ENCODE measurements at places on chromosomes 5 and 9.

- no peak for ATAC-seq
Observed at GRCh38 chr9:7289773-7290172, 509.8 kb downstream of the DMAC1 start.

DNA sequence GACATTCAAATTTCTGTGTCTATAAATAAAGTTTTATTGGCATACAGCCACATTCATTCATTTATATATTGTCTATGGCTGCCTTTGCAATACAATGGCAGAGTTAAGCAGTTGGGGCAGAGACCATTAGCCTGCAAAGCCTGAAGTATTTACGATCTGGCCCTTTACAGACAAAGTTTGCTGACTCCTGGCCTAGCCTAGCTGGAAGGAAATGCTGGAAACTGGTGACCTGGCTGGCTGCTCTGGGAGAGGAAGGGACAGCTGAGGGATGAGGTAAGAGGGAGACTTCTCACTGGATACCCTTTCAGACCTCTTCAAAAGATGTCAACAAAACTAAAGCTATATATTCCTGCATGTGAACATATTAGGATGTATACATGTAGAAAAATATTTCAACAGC is 66.0 kb upstream of the PPARGC1B start:
- no peak for ATAC-seq

DNA sequence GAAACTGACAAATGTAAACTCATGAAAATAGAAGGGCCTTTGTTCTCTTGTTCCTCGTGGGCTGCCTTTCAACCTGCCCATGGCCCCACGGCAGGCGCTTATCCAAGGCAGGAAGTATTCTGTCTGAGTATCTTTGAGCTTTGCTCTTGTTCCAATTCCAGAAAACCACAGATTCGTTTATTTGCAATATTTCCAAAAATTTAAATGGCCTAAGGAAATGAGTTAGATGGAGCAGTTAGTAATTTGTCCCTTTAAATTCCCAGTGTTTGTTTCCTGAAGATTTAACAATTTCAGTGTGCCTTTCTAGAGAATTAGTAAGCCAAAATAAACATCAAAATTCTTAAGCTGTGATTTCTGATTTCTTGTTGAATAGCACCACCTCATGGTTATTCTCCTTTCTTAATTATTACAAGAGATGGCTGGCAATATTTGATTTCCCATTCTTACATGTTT is 299.4 kb upstream of the RASA1 start:
- 0 out of 3 replicates have a peak, but pooled peaks have one; percentile 42 for ATAC-seq

DNA sequence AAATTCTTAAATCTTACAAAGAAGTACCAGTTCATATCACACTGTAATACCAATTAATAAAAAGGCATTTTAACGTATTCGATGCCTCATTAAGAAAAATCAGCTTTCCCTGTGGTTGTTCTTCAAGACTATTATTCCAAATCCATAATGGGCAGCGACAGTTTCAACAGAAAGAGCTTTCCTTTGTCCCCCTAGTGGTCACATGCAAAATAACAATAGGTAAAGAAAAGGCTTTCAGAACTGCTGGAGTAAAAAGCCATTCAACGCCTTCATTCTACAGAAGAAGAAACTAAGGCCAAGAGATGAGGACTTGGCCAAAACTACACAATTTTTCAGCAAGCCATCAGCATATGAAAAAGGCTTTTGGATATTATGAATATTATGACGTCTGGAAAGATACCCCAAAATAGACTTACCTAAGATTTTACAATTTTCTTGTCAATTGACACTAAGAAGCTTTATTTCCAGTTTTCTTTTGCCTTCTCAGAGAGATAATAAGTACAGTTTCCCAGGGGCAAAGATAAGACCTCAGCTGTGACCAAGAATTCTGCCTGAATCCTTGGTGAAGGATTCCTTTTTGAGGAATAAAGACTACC is 6.7 kb upstream of the CDH6 start:
- peak; percentile 66 for ATAC-seq

- ATAC-seq, result peak; percentile 98
Observed at GRCh38 chr9:129783516-129784361, 19.2 kb upstream of the TOR1B start.

GRCh38 chr9:4141296-4141695 is 158.6 kb downstream of the GLIS3 start:
- no peak for ATAC-seq

DNA sequence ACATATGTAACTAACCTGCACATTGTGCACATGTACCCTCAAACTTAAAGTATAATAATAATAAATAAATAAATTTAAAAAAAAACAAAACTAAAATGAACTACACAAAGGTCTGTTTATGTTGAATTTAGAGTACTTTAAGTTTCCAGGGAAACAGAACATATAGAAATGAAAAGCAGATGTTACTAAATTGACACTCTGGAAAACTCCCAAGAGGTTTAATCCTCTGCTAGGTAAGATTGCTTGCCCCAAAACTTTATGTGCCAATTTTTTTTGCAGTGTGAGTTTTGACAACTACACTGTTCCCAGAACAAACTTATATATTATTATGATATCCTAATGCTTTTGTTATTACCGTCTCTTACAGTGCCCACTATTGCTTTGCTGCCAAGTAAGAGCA is 134.3 kb upstream of the MRPS30 start:
- no peak for ATAC-seq

GRCh38 chr9:4741365-4742089 is 525 bp upstream of the AK3 start:
- ATAC-seq, result peak; percentile 17

DNA sequence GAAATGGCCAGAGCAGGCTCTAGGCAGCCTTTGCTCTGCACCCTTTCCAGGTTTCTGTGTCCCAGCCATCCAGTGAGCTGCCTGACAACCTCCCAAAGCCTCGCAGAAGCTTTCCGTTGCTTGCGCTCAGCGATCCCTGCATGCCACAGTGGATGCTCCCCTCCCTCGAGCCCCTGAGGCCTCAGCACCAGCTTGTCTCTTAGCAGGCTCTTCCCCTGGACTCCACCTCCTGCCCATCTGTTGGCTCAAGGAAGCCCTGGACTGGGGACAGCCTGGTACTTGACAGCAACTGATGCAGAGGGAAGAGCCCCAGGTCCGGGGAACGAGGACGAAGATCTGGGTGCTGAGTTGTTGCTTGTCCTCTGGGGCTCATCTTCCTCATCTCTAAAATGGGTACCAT is 23.2 kb downstream of the TSPAN17 start:
- ATAC-seq, result no peak
